A549 (cell line): ENCODE measurements at places on chromosomes 2 and 18. TPM values are rescaled to one million over a fixed set of nuclear protein-coding genes. Genes with fewer than 3 reads are reported as not detected.

Gene SGPP2
- polyA plus RNA-seq = 0.08 to 0.10 TPM (median 0.08 TPM) in 3 replicates

Gene CCDC85A
- 0.20 to 0.30 TPM (median 0.22 TPM) in 3 replicates for polyA plus RNA-seq

Gene CLHC1
- polyA plus RNA-seq = 3.2 to 5.3 TPM (median 4.0 TPM) in 3 replicates

Gene GALR1
- not detected in 3 replicates for polyA plus RNA-seq

Gene B3GNT2
- 17.0 to 21.3 TPM (median 21.1 TPM) in 3 replicates for polyA plus RNA-seq

Gene LYPD6B
- polyA plus RNA-seq = not detected in 3 replicates

Gene NT5DC4
- polyA plus RNA-seq = not detected in 3 replicates

Gene LINC00305
- not detected in 3 replicates for polyA plus RNA-seq

Gene CFAP65
- 0.14 to 0.28 TPM (median 0.22 TPM) in 3 replicates for polyA plus RNA-seq

Gene LBX2
- polyA plus RNA-seq = 2.0 to 2.4 TPM (median 2.1 TPM) in 3 replicates

Gene FLACC1
- 0.07 to 0.26 TPM (median 0.09 TPM) in 3 replicates for polyA plus RNA-seq

Gene SNRNP200
- polyA plus RNA-seq = 118 to 128 TPM (median 124 TPM) in 3 replicates
